ENCODE measurements at places on chromosomes 12 and 14.

DNA sequence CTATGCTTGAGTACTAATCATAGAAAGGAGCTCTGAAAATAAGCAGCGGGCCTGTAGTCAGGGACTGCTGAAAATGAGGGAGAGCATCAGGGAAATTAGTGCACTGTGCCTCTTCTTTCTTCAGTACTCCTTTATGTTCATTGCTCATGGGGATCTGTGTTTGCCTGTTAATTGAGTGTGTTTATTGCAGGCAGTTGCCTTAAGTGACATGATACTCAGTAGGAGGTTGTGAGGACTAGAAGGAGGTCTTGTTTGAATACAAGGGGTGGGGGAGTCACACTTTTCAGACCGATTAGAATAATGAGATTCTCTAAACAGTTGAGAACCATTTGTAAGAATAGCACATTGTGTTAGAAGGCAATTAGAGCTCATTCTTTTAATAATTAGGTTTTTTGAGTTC, 102.6 kb upstream of the SLCO1C1 start:
- no peak for DNase-seq

GRCh38 chr14:75911883-75912282, 69.9 kb downstream of the TGFB3 start:
- DNase-seq, result no peak

- DNase-seq, result no peak
These were observed 14.0 kb upstream of the DPF3 start for GRCh38 chr14:72907886-72908285.

DNA sequence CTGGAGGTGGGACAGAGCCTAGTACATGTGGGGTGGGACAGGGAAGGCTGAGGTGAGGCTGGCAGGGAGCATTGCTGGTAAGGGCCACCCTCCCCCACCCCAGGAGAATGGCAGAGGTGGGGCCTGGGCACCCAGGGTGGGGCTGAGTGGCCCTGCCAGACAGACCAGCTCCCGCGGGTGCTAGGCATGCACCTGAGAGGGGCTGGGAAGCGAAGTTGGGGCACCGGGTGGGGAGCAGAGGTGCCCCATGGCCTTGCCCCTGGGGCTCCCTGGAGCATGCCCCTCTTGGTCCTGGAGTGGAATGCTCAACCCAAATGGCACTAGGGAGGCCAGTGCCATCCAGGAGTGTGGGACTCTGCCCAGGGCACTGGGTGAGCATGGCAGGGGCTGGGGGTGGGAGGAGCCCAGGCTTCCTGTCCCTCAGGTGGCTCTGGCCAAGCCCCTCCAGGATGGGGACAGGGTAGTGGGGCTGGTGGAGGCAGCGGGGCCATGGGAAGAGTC, 1.3 kb downstream of the TNFAIP2 start:
- DNase-seq, result no peak

GRCh38 chr12:22531205-22531604, 13.1 kb downstream of the C2CD5 start:
- no peak for DNase-seq

- DNase-seq, result peak; percentile 73
These were observed 3.9 kb upstream of the FGF23 start for GRCh38 chr12:4383304-4383865.

DNA sequence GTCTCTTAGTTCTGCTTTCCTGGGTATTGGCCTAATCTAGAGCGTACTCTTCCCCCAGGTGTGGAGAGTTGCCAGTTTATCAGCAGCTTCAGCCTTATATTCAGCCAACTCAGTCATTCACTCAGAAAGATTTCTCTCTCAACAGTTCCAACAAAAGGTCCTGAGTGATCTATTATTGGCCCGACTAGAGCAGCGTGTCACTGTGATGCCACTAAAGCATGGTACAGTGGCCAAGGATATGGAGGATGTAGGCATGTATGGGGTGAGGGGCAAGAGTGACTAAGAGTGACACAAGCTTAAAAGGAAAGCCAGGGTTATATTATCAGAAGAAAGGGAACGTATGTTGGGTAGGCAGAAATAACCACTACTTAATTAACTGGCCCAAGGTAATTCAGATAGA, 4.8 kb downstream of the NOPCHAP1 start:
- DNase-seq, result no peak

- no peak for DNase-seq
These were observed 10.6 kb downstream of the SEL1L start for GRCh38 chr14:81523016-81523415.

DNA sequence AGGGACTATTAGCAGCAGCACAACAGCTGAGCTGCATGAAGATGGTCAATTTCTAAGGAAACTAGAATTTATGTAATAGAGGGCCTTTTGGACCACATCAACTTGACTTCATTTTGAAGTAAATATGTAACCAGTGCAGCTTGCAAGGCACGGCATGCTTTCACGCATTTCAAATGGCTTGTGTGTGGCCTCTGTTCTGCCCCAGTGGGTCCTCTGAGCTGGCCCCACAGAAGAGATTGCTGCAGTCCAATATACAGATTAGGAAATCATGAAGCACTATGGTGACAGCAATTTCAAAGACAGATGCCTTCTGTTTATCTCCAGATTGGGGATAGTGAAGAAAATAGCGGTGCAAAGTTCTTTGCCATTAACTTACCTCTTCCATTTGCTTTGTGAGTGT, 101.4 kb downstream of the PDZRN4 start:
- DNase-seq, result no peak

DNA sequence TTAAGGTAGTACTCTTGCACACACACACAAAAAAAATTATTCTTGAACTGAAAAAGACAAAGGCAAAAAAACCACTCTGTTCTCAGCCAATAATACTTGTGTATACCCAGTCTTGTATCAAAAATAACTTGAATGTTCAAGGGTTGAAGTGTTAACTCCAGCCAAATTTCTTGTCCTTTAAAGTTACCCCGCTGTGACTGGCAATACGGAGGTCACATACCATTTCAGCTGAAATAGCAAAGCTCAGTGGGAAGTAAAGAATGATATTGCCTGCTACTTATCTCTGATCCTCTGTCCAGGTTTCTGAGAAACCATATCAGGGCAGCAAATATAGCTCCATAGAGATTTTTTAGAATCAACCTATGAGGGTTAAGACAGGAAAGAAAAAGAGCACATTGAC, 167.4 kb downstream of the C12orf50 start:
- no peak for DNase-seq

DNA sequence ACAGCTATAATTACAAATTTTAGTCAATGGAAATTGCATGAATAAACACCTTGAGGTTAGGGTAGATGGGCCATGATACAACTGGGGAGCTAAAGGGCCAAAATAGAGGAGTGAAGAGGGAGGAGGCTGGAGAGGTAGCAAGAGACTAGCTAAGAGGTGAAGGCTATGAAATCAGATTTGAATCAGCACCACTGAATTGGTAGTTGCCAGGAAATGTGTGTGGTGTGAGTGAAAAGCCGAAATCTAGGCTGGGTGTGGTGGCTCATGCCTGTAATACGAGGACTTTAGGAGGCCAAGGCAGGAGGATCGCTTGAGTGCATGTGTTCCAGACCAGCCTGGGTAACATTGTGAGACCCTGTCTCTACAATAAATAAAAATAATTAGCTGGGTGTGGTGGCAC, 22.7 kb downstream of the YY1 start:
- DNase-seq, result no peak

DNA sequence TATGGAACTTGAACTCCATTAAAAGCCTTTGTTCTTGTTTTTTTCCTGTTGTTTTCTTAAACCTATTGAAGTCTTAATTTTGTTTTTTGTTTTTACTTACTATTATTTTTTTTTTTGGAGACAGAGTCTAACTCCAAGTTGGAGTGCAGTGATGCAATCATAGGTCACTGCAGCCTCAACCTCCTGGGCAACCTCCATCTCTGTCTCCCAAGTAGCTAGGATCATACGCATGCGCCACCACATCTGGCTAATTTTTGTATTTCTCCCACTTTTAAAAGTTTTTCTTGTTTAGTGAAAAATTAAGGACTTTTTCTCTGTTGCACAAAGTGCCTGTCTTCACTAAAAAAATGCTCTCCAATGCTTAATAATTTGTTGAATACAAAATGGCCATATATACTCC, 76.2 kb downstream of the SCN8A start:
- no peak for DNase-seq

GRCh38 chr12:120115692-120116440, 687 bp downstream of the RAB35 start:
- DNase-seq, result peak; percentile 39

GRCh38 chr12:28079539-28079938, 107.0 kb upstream of the PTHLH start:
- no peak for DNase-seq

DNA sequence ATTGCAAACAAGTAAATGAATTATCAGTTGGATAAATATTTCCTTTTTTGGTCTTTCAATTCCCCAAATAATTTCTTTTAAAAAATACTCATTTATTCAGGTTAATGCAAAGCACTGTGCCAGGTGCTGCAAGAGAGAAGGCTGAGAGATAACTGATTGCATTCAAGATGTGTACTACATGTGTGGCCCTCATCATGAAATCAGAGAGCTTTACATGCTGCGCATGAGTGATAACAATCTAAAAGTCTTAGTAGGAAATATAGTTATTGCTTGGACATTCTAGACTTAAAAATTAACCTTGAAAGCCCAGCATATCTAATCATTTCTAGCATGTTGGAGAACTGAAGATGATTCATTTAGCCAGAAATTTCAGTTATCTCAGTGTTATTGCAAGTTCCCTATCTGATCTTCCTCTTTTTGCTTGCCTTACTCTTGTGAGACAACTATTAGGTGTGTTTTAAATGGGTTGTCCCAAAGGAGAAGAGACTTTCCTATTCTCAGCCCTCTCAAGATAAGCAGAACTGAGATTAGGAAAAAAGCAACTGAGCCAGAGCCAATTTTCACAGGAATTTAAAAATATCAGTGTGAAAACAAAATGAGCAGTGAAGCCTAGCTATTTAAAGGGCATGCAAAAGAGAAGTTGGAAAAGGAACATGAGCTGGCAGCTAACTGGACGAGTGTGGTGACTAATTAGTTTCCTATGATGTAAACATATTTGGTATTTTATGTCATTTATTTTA, 60.9 kb downstream of the PLEKHA5 start:
- no peak for DNase-seq

GRCh38 chr14:69231486-69231885, 28.5 kb upstream of the GALNT16 start:
- no peak for DNase-seq

- DNase-seq, result no peak
These were observed 20.1 kb downstream of the PLEKHG7 start for GRCh38 chr12:92722897-92723296.

DNA sequence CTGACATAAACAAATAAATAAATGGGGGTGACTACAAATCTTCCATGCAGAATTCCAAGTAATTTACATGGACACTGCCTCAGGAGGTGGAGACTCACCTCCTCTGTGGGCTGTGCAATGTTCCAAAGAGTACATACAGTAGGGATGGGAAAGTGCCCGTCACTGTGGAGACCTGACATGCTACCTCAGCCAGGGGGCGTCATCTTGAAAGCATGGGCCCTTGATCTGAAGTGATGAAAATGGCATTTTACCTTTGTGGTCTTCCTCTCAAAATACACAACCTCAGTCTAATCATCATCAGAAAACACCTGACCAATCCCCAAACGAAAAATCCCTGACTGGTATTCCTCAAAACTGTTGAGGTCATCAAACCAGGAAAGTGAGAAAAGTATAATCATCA, 48.4 kb downstream of the ANAPC7 start:
- no peak for DNase-seq

DNA sequence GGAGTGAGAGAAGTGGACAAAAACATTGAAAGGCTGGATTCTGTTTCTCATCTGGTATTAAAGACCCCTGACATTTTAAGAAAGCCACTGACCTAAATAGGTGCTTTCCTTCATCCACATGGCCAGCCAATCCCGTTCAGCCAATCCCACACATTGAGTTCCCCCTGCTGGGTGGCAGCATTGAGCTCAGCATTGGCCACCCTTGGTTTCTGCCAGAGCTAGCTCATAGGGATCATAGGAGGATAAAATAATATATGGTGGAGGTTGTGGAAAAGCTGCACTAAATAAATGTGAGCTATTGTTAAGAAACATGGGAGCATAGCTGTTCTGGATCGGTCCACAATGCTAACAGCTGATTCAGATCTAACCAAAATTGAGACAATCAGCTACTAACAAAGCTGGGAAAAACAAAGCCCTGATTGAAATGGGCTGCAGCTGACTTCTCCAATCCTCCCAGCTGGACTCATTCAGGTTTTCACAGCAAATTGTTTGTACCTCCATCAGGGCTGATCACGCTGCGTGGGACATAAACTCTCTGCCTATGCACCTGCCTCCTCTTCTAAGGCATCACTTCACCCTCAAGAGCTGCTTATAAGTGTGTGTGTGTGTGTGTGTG, 256.5 kb downstream of the EMP1 start:
- no peak for DNase-seq

DNA sequence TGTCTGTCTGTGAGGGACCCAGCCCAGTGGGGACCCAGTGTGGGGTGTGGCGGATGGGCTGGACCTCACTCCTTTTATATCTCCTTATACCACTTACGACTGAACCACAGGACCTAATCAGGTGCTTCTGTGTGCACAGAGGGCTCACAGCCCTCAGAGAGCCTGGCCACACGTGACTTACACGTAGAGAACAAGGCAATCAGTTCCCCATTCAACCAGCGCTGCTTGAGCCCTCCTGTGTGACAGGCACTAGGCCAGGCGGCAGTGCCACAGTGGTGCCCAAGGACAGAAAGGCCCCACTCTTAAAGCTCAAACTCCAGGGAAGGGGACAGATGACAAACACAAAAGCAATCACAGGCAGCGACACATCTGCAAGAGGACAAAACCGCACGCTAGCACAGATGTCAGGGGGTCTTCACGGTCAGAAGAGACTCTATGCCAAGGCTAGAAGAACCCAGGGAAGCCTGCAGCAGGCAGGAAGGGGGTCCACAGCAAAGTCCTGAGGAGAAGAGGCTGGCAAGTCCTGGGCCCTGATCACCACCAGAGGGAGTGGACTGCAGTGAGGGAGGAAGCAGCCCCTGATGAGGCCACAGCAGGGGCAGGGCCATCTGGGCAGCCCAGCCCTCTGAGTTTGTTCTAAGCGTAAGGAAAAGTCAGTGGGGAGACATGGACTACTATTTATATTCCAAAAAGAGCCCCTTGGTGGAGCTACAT, 39.3 kb downstream of the SETD3 start:
- DNase-seq, result no peak

- DNase-seq, result no peak
These were observed 203.8 kb downstream of the RASSF9 start for GRCh38 chr12:85632390-85632789.

DNA sequence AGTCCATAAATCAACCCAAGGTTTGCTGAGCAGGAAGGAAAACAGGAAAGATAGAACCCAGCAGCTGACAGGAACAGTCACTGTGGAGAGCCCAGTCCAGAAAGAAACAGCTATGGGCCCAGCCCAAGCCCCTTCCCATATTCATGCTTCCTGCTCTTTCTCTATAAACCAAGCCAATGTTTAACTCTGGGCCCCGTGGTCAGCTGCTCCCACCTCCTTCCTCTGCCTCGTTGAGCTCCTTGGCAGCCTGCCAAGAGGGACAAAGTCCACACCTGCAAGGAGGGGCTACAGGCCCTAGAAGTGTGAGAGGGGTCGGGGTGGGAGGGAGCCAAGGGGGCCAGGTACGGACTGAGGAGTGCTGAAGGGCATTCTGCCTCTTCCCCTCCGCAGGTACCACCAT, 10.0 kb downstream of the SLC6A13 start:
- no peak for DNase-seq

Measured in NCI-H1417 (cell line).